Left lung (tissue), 14 donors: ENCODE measurements at places on chromosomes 7 and 10.

GRCh38 chr7:129774359-129774758, 162.8 kb downstream of the NRF1 start:
- DNase-seq, result no peak
- peaks cover 81% of the 10 kb centered on the region for H3K27me3 ChIP-seq
- H3K27ac ChIP-seq, result no peak overlapping the region
- H3K4me1 ChIP-seq, result peaks cover 14% of the 10 kb centered on the region
- no peak overlapping the region for H3K4me3 ChIP-seq

DNA sequence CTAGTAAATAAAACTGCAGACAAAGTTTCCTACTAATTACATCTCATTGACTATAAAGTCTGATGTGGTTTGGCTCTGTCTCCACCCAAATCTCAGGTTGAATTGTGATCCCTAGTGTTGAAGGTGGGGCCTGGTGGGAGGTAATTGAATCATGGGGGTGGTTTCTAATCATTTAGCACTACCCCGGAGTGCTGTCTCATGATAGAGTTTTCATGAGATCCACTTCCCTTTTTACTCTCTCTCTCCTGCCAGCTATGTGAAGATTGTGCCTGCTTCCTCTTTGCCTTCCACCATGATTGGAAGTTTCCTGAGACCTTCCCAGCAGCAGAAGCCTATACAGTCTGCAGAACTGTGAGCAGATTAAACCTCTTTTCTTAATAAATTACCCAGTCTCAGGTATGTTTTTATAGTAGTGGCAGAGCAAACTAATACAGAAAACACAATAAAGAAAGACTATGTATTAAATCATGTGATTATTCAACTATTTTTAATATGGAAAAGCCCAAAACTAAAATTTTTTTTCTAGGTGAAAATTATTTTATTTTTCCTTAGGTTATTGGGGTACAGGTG, 232.1 kb downstream of the FZD1 start:
- no peak for DNase-seq
- H3K4me3 ChIP-seq, result no peak overlapping the region
- H3K27me3 ChIP-seq, result no peaks in the 10 kb centered on the region
- H3K27ac ChIP-seq, result no peak overlapping the region
- no peaks in the 10 kb centered on the region for H3K36me3 ChIP-seq

DNA sequence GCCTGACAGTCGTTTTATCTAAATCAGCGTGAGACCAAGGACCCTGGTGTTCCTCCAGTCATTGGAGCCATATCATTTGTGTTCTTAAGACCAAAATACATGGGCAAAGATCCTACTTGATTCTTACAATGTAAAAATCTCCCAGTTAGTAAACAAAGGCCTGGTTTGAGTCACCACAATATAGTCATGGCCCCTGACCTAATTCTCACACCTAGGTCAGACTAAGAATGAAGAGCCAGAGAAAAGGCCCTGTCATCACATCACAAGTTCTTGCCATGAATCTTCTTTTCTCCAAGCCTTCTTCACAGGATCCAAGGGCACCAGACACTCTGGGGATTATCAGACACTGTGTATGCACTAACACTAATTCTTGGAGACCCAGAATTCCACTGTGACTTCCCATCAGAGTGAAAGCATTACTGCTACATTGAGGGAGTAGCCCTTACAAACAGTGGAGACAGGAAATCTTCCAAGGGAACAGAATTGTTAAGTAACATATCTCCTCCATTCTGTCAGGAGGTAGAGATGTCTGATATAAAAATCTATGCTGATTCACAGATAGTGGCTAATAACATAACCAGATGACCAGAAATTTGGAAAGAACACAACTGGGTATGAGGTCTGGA, 7.6 kb upstream of the ERVW-1 start:
- H3K27me3 ChIP-seq, result no peaks in the 10 kb centered on the region
- H3K27ac ChIP-seq, result no peak overlapping the region
- no peaks in the 10 kb centered on the region for H3K4me1 ChIP-seq
- no peak for DNase-seq
- H3K36me3 ChIP-seq, result peaks cover 55% of the 10 kb centered on the region
- H3K4me3 ChIP-seq, result no peak overlapping the region

DNA sequence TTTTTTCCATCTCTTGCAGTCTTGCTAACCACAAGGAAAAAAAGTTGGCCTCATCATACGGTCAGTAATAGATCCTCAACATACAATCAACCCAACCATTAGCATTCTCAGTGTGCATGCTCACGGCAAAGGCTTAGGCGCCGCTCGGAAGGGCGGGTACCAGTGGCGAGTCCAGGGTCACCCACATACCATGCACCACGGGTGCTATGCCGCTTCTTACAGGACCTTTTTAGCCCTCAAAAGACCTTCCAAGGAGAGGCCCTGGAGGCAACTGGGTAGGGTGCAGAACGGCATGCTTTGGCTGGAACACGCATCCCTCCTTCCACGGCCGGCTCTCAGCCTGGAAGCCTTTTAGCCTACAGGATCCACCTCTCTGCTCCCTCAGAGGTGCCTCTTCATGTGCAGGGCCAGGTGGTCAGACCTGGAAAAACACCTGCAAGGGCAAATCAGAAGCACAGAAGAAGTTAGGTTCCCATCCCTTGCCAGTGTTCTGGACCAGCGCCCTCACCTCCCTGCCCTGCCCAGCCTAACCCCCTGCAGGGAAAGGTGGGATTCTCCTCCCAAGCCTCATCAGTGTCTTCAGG, 5.8 kb downstream of the KLF6 start:
- no peak for DNase-seq
- H3K27me3 ChIP-seq, result no peaks in the 10 kb centered on the region
- H3K4me1 ChIP-seq, result peaks cover 65% of the 10 kb centered on the region
- H3K27ac ChIP-seq, result peak overlapping the region; percentile 100
- peaks cover 86% of the 10 kb centered on the region for H3K36me3 ChIP-seq
- peak overlapping the region; percentile 66 for H3K4me3 ChIP-seq

DNA sequence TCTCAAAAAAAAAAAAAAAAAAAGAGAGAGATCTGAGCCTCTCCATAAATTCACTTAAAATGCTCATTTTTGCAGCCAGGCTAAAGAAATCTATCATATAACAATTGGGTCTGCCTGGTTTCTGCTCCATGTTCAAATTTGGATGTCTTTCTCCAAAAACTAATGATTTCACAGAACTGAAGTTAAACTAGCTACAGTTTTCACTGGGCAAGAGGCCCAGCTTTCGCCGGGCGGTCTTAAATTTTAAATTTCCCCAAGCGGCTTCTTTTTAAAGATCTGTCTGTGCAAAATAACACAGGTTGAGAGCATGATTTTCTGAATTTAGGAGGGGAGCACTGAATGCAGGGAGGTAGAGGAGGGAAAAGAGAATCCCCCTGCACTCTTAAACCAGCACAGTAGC, 603.4 kb downstream of the KCNMA1 start:
- no peaks in the 10 kb centered on the region for H3K27me3 ChIP-seq
- no peaks in the 10 kb centered on the region for H3K4me1 ChIP-seq
- H3K27ac ChIP-seq, result no peak overlapping the region
- DNase-seq, result peak; percentile 39
- no peaks in the 10 kb centered on the region for H3K36me3 ChIP-seq

DNA sequence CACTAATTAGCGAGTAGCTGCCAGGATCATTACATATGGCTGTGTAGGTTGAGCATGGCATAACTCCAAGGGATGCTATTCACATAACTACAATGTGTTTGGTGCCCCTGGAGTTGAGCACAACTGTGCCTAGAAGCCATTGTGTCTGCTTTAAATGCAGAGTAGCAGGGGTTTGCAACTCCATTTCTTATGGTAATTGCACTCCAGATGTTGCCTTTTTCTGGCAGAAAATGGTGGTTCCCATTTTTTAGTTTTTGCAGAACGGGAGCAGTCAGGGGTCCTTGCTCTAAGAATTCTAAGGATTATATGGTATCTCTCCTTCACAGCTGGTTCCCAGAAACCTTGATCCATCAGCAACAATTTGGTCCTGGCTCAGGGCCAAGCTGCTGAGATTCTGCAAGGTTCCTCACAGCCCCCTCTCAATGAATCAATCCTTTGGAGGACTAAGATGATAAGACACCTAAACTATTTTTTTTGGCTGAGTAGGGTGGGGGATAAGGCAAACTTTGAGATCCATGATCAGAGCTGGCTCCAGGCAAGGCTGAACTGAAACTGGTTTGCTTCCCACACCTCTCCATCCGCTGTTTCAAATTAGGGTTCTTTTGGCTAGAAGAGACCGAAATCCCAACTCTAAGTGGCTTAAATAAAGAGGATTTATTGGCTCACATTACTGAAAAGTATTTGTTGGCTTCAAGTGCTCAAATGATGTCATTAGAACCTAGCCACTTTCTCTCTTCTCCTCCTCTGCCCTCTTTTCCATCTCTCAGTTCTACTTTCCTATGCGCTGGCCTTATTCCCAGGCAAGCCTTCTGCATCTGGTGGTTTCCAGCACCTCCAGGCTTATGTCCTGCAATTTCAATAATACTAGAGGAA, 97.5 kb upstream of the CCDC6 start:
- no peaks in the 10 kb centered on the region for H3K36me3 ChIP-seq
- H3K27me3 ChIP-seq, result no peaks in the 10 kb centered on the region
- H3K27ac ChIP-seq, result no peak overlapping the region

GRCh38 chr7:10593080-10593479, 380.6 kb upstream of the PHF14 start:
- no peak overlapping the region for H3K4me3 ChIP-seq
- no peaks in the 10 kb centered on the region for H3K36me3 ChIP-seq
- no peak overlapping the region for H3K27ac ChIP-seq
- no peaks in the 10 kb centered on the region for H3K27me3 ChIP-seq
- DNase-seq, result no peak

GRCh38 chr7:27554826-27555225, 107.9 kb downstream of the HIBADH start:
- H3K4me1 ChIP-seq, result no peaks in the 10 kb centered on the region
- DNase-seq, result no peak
- H3K4me3 ChIP-seq, result no peak overlapping the region
- H3K27ac ChIP-seq, result no peak overlapping the region
- no peaks in the 10 kb centered on the region for H3K36me3 ChIP-seq
- no peaks in the 10 kb centered on the region for H3K27me3 ChIP-seq

GRCh38 chr7:139541600-139542307, 18.3 kb downstream of the CLEC2L start:
- H3K27ac ChIP-seq, result no peak overlapping the region
- H3K4me3 ChIP-seq, result no peak overlapping the region
- no peaks in the 10 kb centered on the region for H3K4me1 ChIP-seq
- H3K36me3 ChIP-seq, result no peaks in the 10 kb centered on the region
- DNase-seq, result no peak

DNA sequence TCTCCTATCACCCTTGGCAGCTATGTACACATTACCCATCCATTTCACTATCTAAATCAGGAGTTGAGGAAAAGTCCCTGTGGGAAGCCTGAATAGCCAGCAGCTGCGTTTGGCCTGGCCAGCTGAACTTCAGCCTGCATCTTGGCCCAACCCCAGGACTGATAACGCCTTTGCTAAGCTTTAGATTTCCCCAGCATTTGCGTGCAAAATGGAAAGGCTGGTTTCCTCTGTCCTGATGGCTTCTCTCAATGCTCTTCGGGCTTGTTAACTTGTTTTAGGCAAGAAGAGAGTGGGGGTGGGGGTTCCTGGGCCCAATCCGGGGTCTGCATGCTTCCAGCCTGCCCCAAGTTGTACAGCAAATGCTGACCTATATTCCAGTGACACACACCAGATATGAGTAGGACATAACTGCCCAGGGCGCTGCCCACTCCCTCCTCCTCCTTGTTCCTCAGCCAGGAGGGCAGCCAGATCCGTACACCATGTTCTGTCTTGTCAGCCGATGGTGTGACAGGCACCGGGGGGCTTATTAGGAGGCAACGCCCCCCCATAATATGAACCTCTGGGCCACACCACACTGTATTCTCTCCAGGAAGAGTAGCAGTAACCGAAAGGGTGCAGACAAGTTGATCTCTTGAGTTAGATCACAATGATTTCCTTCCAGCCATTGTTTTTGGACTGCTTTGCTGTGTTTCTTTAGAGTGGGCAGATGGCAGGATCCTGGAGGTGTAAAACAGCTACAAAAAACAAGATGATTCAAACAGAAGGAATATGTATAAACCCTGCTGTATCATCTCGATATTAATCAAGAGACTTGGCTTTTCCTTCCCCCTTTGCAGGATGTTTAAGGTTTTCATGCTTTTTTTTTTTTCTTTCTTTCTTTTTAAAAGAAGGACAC, 339.0 kb downstream of the RNLS start:
- no peaks in the 10 kb centered on the region for H3K27me3 ChIP-seq
- no peak overlapping the region for H3K4me3 ChIP-seq
- no peaks in the 10 kb centered on the region for H3K36me3 ChIP-seq
- peaks cover 35% of the 10 kb centered on the region for H3K4me1 ChIP-seq
- peak overlapping the region; percentile 46 for H3K27ac ChIP-seq

DNA sequence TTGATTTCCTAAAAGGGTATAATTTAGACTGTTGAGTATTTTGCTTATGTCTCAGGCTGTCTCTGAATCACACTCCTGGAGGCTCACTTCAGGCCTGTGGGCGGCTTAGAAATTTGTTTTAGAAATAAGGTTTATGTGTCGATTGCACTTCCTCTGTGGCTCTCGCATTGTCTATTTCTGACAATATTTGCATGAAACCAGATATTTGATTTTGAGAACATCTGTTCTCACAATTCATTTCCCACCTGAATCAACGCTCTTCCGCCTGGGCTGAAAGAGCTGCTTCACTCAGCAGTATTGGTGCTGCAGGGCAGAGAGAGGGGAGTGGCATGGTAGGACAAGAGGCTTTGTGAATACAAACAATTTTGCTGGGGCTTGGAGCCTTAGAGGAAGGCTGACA, 262.0 kb downstream of the ADRA2A start:
- DNase-seq, result no peak
- no peak overlapping the region for H3K4me3 ChIP-seq
- no peaks in the 10 kb centered on the region for H3K27me3 ChIP-seq
- no peaks in the 10 kb centered on the region for H3K4me1 ChIP-seq

GRCh38 chr7:15780271-15780670, 93.8 kb upstream of the MEOX2 start:
- no peaks in the 10 kb centered on the region for H3K27me3 ChIP-seq
- no peaks in the 10 kb centered on the region for H3K36me3 ChIP-seq
- peak; percentile 26 for DNase-seq
- H3K4me3 ChIP-seq, result no peak overlapping the region
- H3K4me1 ChIP-seq, result peaks cover 6% of the 10 kb centered on the region

- no peaks in the 10 kb centered on the region for H3K27me3 ChIP-seq
- no peaks in the 10 kb centered on the region for H3K36me3 ChIP-seq
- H3K4me1 ChIP-seq, result peaks cover 11% of the 10 kb centered on the region
- no peak for DNase-seq
These were observed 45.1 kb downstream of the WIPI2 start for GRCh38 chr7:5234852-5235831.

GRCh38 chr7:103626776-103627175, 180.8 kb upstream of the SLC26A5 start:
- H3K4me1 ChIP-seq, result no peaks in the 10 kb centered on the region
- no peak overlapping the region for H3K4me3 ChIP-seq
- no peaks in the 10 kb centered on the region for H3K36me3 ChIP-seq
- DNase-seq, result no peak
- no peak overlapping the region for H3K27ac ChIP-seq
